ENCODE measurements at places on chromosomes 12 and 14. TPM values are rescaled to one million over a fixed set of nuclear protein-coding genes. Genes with fewer than 3 reads are reported as not detected.

DNA sequence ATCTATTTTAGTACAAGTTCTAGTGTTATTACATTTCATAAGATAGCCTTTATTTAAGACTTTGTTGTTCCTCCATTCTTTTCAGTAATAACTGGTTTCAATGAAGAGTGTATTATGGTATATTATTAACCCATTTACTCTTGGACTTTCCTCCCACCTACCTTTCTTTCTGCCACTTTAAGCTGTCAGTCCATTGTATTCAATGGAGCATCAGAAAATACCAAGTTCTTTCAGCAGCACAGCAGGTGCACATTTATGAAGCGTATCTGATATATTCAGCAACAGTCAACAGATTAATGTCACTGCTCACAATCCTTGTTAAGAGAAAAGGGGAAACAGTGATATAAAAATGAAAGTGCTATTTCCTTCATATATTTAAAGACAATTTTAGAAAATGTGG lies 660.9 kb downstream of the C12orf50 start:
- DNase-seq: no peak

DNA sequence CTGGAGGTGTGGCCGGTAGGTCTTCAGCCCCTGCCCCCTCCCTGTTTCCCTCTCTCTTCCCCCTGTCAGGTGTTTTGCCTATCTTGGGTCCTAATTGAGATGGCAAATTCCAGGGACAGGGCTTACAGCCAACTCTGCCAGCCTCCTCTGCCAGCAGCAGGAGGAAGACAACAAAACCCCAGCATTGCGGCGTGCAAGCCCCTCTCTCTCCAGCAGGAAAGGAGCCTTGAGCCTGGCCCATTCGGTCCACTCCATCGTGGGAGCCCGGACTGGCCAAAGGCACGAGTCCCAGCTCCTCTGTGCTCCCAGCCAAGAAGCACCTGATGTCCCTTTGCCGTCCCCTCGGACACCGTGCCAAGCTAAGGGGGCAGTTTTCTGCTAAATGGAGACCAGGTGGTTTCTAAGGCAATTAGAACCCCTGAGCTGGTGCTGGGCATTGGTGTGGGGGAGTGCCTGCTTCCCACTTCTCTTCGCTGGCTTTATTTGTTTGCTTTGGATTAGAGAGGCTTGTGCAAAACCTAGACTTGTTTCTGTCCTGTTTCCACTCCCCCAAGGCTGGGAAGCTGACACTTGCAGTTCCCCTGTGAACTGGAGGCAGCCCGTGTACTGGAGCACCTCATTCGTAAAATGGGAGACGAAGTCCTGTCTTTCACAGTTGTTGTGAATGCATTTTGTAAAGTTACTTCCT lies 57.1 kb upstream of the LHX5 start:
- DNase-seq: no peak

DNA sequence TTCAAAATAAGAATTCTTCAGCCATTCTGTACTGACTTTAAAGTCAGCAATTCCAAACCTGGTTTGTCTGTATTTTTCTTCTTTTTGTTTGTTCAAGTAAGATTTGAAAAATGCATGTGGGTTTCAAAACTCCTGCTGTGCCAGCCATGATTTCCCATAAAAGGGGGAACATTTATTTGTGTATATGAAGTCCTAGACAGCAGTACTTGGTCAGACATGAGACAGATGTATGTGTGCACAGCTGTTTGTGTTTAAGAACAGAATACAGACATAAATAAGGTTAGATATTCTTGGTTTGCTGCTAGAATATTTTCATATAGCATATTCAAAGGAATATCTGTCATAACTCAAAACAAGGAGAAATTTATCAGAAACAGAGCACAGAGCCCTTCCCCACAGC lies 236.0 kb downstream of the ADAMTS20 start:
- DNase-seq: no peak

DNA sequence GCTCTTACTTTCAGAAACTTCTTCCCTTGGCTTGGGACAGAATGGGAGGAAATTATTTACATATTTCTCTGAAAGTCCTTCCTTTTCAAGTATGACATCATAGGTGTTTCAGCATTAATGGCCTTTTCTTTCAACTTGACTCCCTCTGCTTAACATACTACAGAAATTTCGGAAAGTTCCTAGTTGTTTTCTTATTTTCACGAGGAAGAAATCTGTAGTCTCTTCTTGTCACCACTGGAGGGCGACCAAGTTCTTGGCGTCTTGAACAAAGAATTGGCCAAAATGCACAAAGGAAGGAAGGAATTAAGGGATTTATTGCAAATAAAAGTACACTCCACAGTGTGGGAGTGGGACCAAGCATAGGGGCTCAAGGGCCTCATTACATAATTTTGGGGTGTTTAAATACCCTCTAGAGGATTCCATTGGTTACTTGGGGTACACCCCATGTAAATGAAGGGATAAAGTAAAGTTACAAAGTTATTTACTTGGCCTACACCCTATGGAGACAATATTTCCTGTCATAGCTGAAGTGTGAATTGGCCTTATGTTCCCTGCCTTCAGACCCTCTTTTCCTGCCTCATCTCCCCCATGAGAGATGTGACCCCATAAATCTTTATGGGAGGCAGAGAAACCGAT lies 70.4 kb downstream of the RPL10L start:
- DNase-seq: peak; percentile 63

DNA sequence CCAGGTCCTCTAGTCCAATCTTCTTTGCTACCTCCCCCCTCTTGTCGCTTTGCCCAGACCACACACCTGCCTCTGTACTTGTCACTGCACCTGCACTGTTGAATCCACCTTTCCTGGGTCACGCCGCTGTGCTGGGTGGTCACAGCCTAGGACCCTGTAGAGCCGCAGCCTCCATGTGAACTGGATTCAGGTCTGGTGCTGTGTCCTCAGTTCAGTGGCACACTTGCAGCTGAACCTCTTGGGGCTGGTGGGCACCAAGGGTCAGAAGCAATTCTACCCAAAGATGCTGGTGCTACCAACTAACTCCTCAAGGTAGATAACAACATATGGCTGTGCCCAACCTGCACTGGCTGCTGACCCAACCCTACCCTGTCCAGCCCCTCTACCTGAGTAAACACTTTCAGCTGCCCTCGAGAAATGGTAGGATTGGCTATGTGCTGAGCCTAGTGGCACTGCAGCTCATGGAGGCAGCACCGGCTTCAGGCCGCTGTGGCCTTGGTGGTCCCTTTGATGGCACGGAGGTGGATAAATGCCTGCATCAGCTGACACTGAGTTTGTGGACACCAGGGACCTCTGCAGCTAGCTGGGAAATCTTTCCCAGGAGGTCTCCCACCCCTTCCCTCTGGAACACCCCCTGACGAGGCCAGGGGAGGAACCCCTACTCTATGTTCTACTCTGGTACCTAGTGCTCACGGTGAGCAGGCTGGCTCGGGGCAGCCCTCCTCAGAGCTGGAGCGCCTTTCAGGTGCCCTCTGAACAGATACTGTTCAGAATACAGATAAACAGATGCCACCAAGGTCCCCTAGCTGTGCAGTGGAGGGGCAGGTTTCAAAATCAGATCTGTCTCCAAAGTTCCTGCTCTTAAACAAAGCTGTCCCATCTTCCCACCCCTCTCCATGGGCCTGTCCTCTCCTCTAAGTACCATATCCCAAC lies 14.3 kb downstream of the AGAP2 start:
- DNase-seq: no peak

DNA sequence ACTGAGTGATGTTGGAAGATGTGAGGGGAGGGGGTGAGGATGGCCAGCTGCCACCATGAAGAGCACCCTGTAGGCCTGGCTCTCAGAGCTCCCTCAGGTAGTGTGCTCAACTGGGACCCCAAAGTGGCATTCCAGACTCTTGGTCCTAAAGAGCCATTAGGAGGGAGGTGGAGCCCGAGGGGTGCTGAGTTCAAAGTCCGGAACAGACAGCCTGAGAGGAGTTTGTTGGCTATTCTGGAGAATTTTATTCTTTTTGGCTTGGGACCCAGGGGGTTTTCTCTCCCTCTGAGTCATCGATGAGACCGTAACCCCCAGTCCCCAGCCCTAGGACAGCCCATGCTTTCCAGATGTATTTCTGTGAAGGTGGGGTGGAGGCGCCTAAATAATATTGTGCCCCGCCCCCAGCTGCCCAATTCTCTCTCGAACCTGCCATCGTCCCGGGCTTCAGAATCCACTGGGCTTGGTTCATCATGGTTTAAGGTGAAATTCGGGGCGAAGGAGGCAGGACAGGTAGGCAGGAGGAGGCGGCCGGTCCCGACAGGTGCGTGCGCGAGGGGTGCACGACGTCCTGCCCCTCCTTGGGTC lies 690 bp upstream of the RBP5 start:
- DNase-seq: no peak

GRCh38 chr14:76268047-76268431 lies 107.9 kb upstream of the ESRRB start:
- DNase-seq: no peak

DNA sequence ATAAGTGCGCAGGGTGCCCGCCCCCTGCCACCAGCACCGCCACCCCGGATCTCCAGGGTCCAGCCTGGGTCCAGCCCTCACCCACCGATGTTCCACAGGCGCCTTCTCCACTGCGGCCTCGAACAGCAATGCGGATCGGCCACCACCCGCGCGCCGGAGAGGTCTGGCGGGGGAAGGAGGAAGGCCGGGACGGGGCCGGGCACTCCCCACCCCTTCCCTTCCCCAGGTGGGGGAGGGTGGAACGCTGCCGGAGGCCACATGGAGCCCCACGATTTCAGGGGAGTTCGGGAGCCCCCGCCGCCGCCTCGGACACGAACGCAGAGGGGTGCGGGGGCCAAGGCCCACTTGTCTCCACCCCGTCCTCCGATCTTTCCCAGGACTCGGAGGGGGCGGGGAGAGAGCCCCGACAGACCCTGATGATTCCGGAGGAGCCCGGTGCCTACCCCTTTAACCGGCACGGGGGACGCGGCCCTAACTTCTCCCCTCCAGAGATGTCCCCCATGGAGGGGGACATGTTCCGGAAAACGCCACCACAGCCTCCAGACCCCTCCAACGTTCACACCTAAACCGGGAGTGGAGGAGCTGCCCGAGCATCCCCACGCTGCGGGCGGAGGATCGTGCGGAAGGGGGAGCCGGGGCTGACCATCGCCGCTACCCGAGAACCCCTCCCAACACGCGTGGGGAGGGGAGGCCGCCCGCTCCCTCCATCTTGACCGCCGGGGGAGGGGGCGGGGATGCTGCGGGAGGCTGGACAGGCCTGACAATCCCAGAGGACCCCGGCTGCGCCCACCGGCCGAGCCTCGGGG lies 1.1 kb downstream of the ATXN2 start:
- peak; percentile 31 for DNase-seq

DNA sequence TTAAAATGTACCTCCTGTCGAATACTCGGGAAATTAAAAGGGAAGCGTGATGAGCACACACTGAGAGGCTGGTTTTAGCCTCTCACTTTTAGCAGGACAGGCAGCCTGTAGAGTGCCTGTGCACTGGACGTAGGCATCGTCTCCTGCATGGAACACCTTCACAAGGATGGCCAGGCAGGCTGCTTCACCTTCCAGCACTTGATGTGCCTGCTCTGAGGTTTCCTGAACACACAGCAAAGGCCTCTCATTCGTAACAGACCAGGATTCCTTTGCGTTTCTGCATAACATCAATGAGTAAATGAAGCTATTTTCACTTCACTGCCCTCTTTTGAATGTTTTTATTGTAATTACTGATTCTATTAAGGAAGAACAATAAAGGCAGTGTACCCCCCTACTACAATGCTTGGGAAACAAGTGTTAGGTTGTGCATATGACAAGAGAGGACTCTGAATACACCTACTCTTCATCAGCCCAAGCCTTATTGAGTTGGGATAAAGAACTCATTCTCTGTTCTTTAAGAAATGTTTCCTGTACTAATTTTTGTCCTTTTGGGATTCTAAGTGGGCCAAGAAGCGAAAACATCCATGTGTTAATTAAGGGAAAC lies 1077.6 kb upstream of the FOXG1 start:
- DNase-seq: no peak

DNA sequence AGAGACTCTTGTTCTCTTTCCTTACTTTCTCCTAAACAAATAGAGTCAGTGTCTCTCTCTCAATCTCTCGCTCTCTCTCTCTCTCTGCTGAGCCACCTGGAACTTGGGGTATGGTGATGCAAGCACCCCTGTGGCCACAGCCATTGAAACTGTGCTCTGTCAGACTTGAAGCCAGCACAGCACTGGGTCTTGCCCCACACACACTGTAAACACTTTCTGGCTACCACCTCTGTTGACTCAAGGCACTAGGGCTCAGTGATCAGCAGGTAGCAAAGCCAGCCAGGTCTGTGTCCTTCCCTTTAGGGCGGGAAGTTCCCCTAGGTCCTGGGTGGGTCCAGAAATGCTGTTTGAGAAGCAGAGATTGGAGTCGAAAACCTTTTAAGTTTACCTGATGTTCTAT lies 125.9 kb upstream of the GARIN6 start:
- DNase-seq: no peak

GRCh38 chr12:121095544-121096198 lies 37.0 kb upstream of the P2RX7 start:
- peak; percentile 83 for DNase-seq

- DNase-seq: no peak
These were observed 53.9 kb downstream of the ANAPC7 start for GRCh38 chr12:110349514-110350151.

DNA sequence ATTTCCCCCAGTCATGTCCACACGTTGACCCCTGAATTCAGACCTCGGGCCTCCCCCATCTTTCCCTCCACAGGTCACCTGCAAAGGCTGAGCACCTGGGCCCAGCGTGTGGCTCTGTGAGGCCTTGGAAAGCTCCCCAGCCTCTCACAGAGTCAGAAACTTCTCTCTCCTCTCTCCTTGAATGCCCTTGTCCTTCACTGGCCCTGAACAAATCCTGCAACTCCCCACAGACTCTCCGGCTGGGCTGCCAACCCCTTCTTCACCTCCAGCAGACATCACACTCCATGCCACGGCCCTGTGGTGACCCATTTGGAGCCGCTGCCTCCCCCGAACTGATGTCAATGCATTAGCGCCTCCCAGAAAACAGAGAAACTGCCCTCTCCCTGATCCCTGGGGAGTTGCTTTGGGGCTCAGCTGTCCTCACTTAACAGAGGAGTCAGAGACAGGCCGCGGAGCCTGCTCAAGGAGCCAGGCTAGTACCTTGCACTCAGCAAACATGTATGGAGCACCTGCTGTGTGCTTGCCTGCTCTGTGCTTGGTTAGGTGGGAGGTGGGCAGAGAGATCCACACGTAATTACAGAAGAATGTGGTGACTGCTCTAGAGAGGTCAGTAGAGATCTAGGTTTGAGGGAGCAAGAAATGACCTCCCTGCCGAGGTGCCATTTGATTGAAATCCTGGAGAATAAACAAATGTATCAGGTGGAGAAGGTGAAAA lies 99.2 kb upstream of the PWP1 start:
- no peak for DNase-seq

GRCh38 chr12:8867009-8867408 lies 44.6 kb downstream of the A2ML1 start:
- DNase-seq: no peak

- no peak for DNase-seq
These were observed 32.0 kb downstream of the CHGA start for GRCh38 chr14:92954933-92955332.

Gene CARMIL3
- not detected for total RNA-seq

Gene NANOG
- total RNA-seq: not detected

Gene GNB3
- 9.4 TPM for total RNA-seq

Gene DACT1
- 0.37 TPM for total RNA-seq

Gene TMCC3
- 30.4 TPM for total RNA-seq

Gene TRPV4
- 12.3 TPM for total RNA-seq

Data from endothelial cell of umbilical vein (primary cell).